ENCODE measurements at places on chromosomes 1 and 21.

DNA sequence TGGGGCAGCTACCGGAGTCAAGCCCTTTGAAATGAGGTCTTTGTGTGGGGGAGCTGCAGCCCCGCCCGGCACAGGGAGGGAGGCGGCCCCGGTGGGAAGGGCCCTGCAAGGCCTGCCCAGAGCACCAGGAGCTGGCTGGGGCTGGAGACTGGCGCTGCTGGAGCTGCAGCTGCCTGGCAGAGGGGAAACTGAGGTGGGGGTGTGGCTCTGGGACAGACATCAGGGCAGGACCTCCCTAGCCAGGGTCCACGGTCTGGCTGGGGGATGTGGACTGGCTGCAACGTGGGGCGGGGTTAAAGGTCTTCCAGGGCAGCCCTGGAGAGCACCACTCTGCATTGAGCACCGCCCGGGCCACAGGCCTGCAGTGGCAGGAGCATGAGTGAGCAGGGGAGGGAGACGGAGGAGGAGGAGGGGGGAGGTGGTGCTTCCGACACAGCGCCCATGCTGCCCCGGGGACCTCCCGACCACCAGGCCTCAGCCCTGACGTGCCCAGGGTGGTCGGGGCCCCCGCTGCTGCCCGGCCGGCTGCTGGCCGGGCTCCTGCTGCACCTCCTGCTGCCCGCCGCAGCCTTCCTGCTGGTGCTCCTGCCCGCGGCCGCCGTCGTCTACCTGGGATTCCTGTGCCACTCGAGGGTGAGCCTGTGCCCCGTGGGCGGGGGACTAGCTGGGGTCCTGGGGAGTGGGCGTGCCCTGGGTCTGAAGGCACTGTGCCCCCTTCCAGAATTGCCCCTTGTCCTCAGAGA, 4.8 kb upstream of the ANKRD65 start:
- DNase-seq = no peak

GRCh38 chr1:50251702-50252101, 143.0 kb downstream of the ELAVL4 start:
- DNase-seq = no peak

GRCh38 chr1:217322834-217323233, 308.1 kb downstream of the GPATCH2 start:
- DNase-seq = no peak

GRCh38 chr1:234512451-234512861, 33.5 kb upstream of the TARBP1 start:
- DNase-seq = no peak

- DNase-seq = no peak
Measured at GRCh38 chr1:208496467-208497371, 252.5 kb upstream of the PLXNA2 start.

DNA sequence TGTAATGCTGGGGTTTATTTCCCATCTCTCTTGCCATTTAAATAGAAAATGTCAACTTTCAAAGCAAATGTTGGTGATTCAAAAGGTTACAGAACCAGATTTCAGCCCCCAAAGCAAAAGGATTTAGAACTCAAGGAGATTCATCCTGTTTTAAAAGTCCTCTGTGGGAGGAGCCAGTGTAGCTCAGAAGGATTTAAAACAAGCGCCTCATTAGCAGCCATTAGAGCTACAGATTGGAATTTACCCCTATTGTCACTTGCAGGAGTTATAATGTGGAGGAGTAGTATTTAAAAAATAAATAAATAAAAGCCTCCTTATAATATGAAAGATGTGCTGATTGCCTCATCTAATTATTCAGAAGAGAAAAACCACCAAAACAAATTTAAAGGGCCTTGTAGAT, 107.8 kb downstream of the LAMC2 start:
- DNase-seq = no peak

- DNase-seq = no peak
Measured at GRCh38 chr1:85584264-85584781, 3.8 kb downstream of the CCN1 start.

GRCh38 chr1:151998611-151999362, 5.1 kb upstream of the S100A10 start:
- no peak for DNase-seq

DNA sequence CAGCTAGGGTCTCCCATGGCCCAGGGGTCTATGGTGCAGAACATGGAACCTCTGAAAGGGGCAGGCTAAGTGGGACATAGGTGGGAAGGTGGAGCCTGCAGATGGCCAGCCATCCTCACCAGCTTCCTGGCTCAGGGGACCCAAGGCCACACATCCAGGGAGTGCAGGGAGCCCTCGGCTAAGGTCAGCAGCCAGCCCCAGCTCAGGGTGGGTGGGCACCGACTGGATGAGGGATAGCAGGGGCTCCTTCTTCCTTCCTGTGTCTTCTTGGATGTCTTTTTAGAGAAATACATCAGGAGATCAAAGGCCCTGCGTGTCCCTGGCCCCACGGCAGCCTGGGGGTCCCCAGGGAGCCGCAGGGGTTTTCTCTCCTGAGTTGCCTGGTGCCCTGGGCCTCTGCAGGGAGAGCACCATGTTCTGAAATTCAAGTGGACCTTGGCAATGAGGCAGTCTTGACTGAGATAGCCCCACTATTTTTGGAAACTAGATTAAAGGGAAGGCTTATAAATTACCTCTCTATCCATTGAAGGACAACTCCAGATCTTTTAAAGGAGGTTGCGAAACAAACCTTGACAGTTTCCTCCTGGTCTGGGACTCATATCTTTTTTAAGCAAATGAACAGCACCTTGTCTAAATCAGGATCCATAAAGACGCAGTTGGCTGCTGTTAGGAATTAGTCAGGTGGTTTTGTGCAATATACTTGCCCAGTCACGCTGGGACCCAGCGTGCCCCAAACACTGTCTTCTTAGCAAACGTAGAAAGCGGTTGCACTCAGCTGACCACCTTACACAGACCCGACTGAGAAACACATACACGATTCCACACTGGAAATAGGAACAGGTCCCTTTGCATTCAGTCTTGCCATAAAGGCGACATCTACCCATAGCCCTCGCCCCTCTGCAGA, 242.3 kb downstream of the TOMM20 start:
- DNase-seq = no peak

DNA sequence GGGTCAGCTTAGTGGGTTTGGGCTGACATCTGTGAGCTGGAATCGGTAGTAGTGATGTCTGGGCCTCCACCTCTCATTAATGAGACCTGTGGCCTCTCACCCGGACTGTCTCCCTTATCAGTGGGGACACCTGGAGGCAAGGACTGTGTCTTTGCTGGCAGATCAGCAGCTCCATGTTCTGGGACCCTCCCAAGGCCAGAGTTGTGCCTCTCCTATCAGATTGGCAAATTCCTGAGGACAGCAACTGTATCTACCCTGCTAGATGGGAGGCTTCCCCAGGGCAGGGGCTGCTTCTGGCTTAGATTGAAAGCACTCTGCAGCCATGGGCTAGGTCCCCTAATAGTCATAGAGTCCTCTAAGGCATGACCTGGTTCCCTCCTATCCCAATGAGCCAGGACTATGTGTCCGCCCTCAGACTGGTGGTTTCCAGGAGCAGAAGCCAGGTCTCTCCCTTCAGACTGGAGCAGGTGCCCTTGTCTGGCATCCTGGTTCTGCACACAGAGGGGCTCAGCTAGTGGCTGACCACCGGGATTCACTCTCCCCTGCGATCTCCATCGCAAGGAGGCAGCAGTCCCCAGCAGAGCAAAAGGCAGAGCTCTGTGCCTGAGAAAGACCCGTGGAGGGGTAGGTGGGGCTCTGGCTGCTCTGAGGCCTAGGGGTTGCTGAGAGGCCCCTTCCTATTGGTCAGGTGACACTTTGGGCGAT, 5.8 kb downstream of the DRAXIN start:
- no peak for DNase-seq
